ENCODE measurements at places on chromosomes 1 and 21.

- DNase-seq = no peak
Measured at GRCh38 chr1:110617116-110617515, 11.0 kb upstream of the KCNA2 start.

GRCh38 chr1:46606255-46606965 lies 2.3 kb upstream of the MKNK1 start:
- no peak for DNase-seq

DNA sequence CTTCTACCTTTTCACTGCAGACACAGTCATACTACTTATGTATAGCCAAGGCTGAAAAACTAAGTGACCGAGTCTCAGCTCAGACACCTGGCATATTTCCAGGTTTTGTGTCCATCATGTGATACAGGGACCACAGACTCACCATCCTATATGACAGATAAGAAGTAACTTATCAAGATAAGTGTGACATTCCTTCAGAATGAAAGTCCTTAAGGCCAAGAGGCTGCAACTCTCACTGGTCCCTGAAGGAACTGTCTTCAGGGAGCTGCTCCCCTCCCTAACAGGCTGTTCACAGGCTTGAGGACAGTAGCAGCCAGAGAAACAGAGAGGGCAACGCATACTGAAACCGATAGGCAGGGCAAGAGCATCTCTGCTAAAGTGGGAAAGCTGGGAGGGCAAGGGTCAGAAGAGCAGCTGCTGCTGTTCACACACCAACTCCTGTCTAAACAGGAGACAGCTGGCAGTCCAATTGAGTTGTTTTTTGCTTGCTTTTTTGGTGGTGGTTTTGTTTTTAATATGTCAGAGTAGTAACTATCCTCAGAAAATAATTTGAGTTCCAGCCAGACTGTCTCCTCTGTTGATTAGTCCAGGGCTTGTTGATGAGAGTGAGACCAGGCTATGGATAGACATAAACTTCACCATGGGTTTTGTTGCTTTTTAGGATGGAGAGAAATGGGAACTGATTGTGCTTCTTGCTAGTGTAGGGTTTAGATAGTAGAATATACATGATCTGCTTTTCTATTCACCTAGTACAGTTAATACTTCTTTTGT lies 67.7 kb downstream of the MACF1 start:
- no peak for DNase-seq

DNA sequence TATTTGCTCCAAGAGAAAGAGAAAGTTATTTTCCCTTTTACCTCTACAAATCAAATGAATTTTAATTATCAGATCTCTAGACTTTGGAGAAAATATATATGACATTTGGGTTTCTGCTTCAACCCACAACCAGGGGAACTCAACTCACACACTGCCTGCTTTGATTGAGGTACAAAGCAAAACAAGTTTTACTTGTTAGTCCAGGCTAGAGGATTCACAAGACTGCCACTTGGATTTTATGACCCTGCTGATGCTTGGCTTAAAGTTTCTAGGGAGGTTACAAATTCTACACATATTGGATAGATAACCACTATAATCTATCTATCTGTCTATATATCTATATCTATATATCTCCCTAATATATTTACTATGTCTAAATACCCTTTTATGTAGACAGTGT lies 467.3 kb upstream of the RGS18 start:
- no peak for DNase-seq

- peak; percentile 18 for DNase-seq
Measured at GRCh38 chr1:216750031-216750627, 26.9 kb upstream of the ESRRG start.

GRCh38 chr21:45534636-45535331 lies 7.5 kb downstream of the SLC19A1 start:
- DNase-seq = no peak

DNA sequence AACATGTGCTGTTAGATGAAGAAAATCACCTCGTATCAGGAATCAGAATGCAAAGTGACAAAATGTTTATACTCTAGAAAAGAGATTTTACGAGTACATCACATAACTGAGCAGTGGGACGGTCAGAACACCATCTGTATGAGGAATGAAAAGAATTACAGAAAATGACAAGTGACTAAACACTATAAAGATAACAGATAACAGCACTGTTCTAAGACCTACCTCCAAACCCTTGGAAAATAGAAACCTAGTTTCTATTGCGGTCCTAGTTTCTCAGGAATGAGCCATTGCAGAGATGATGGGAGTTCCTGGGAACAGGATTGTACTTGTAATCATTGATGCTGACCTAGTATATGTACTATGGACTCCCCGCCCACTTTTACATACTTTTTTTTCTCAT lies 839.4 kb upstream of the ADAMTS5 start:
- no peak for DNase-seq

- no peak for DNase-seq
Measured at GRCh38 chr1:243946253-243946652, 96.2 kb upstream of the AKT3 start.

DNA sequence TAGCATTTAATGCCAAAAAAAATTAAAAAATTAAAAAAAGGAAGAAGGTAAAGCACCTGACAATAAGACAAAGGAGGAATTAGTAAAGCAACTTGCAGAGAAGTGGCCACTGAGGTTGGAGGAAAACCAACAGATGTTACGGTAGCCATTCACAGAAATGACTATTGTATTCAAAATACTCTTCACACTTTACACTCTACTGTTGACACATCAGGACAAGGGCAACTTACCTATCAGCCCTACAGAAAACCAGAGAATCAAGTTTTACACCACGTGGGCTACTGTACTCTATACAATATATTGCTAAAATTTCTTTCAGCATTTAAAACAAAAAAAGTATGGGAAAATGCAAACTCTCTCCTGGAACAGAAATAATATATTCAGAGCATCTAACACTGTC lies 70.0 kb downstream of the EIF4G3 start:
- no peak for DNase-seq

GRCh38 chr1:42680921-42681683 lies 1.1 kb upstream of the YBX1 start:
- peak; percentile 25 for DNase-seq

GRCh38 chr1:24215226-24215814 lies 28.2 kb upstream of the IFNLR1 start:
- no peak for DNase-seq

DNA sequence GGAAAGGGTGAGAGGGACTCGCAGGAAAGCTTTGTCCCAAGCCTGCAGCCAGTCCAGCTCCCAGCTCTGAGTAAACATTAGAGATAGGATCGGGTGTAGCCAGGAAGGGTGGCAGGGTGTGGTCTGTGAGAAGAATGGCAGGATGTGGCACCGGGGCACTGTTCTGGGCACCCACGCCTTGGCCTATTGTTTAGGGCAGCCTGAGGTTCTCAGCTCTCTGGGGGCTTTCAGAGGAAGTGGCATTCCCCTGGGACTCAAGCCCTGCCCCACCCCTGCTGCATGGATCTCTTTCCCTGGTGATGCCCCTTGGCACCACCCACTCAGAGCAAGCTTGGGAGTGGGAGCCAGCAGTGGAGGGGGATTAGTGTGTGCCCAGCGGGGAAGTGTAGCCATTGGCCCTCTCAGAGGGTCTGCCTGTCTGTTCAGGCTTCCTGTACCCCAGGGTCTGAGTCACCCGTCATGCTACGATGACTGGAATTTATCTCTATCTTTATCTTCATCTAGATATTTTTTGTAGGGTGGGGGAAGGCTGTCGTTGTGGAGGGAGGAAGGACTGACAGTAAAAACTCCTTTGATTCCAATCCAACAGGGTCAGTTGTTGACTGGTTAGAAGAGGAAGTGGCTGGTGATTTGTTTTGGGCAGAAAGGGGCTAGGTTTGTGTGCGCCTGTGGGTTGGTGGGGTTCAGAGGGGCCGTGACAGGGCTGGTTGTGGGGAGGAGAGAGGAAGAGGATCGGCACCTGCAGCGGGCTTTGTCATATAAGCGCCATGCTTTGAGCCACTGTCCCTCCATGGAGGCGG lies 31.6 kb downstream of the SOX13 start:
- no peak for DNase-seq

- DNase-seq = no peak
Measured at GRCh38 chr1:19425646-19426239, 59.6 kb downstream of the CAPZB start.

DNA sequence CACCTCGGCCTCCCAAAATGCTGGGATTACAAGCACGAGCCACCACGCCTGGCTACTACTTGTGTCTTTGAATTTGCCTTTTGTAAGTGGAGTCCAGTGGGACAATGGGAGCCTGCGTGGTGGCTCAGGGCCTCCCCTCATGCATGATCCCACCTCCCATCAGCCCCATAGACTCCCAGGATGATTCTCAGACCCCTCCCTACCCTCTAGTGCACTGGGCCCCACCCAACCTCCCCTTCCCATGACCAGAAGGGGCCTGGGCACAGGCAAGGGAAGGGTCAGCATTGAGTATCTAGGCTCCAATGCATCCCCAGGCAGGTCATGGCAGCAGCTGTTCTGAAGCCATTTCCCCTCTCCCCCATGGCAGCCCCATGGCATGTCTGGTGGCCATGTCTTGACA lies 18.7 kb downstream of the NEK2 start:
- DNase-seq = no peak

- no peak for DNase-seq
Measured at GRCh38 chr1:182768963-182769362, 20.6 kb upstream of the NPL start.

DNA sequence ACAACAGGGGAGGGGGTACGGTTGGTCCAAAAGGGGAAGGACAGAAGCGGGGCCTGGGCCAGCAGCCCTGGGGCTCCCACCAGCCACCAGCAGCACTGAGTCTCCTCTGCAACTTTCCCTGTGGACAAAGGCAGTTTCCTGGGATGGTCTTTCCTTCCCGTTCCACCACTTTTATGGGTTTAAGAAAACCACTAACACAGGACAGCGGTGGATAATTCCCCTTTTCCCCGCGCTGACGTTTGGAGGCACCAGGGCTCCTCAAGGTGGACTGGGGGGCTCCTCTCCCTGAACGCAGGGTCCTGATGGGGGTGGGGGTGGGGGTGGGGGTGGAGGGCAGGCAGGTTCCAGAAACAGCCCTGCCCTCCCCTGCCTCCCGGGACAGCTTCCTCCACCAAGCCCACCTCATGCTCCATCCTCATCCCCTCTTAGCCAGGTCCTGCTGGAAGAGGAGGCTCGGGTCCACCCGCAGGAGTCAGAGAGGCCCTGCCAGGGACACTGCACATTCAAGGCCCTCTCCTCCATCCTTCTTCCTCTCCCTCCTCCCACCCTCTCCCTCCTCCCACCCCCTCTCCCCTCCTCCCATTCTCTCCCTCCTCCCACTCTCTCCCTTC lies 4.8 kb upstream of the COL6A1 start:
- no peak for DNase-seq

GRCh38 chr1:902802-903201 lies 20.9 kb upstream of the SAMD11 start:
- DNase-seq = no peak

- no peak for DNase-seq
Measured at GRCh38 chr1:61222240-61222639, 139.9 kb downstream of the NFIA start.

GRCh38 chr1:17304151-17304825 lies 3.7 kb upstream of the PADI4 start:
- DNase-seq = peak; percentile 37

DNA sequence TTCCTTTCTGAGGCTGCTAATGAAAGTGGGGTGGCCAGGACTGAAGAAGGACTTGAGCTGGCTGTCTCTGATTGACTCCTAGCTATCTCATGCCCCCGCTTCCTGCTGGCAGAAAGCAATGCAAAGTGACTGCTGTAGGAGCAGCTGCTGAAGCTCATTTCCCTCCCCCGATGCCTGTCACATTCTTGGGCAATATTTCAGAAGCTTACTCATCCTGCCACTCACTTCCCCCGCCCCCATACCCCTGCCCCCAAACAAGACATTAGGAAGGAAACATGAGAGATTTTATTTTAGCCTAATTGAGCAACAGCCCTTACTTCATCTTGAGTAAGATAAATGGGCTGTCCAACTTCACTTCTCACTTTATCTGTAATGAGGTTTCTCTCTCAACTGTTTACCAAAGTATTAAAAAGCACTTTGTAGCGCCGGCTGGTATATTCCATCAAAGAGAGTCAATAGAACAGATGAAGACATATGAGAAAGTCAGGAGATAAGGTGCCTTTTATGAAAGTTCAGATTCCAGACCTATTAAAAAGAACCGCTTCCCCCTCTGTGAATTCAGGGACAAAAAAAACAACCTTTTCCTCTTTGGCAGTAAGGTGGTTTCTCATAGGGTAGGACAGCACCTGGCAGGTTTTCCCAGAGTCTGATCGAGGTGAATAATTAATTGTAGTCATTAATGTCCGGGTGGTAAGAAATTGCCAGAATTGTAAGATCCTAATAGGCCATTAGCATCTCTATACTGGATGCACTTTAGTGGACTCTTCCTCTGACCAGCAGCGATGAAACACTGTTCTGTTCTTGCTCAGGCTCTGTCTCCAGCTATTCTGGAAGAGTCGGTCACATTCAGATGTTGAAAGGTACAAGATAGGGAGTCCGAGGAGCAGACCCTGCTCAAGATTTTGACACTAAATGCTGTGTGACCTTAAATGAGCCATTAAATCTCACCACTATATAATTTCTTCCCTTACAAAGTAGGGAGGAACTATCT lies 70.2 kb downstream of the SH3GLB1 start:
- DNase-seq = peak; percentile 97

DNA sequence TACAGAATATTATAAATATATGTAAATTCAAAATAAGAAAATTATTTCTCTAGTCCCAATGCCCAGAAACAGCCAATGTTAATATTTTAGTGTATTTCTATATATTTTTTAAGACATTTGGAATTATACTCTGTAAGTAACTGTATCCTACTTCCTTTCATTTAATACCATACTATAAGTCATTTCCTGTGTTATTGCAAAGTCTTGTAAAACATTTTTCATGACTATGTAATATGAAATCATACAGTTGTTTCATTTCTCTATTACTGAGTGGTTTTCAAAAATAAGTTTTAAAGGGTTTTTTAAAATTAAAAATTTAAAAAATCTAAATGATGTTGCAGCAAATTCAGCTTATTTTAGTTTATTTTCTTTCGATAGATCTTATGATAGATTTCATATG lies 2.0 kb downstream of the RNASEL start:
- no peak for DNase-seq

DNA sequence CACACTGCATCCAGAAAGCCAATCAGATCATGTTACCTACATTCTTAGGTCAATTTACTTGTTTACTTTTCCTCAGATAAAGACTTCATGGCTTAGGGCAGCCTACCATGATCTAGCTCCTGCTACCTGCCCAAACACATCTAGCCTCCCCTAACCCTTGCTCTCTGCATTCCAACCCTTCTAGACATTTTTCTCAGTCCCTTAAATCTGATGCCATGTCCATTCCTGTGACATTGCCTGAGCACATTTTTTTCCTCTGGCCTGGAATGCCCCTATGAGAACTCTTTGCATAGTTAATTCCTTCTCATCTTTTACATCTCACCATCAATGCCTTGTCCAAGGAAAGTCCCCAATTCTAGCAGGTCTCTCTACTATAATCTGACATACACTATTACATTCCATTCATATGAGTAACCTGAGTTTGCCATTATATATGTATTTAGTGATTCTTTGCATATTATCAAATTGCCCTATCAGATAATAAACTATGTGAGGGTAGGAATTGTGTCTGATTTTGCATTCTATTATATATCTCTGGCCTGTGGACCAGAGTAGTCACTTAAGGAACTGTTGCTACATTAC lies 166.9 kb downstream of the COL11A1 start:
- no peak for DNase-seq

- no peak for DNase-seq
Measured at GRCh38 chr21:40568807-40569206, 278.2 kb downstream of the DSCAM start.
